ENCODE measurements at places on chromosomes 16 and 17.
A peak's percentile ranks its signal among the peaks of the same experiment; 100 is the strongest.

- DNase-seq: no peak
Observed at GRCh38 chr16:88912556-88912955, 46.1 kb upstream of the PABPN1L start.

DNA sequence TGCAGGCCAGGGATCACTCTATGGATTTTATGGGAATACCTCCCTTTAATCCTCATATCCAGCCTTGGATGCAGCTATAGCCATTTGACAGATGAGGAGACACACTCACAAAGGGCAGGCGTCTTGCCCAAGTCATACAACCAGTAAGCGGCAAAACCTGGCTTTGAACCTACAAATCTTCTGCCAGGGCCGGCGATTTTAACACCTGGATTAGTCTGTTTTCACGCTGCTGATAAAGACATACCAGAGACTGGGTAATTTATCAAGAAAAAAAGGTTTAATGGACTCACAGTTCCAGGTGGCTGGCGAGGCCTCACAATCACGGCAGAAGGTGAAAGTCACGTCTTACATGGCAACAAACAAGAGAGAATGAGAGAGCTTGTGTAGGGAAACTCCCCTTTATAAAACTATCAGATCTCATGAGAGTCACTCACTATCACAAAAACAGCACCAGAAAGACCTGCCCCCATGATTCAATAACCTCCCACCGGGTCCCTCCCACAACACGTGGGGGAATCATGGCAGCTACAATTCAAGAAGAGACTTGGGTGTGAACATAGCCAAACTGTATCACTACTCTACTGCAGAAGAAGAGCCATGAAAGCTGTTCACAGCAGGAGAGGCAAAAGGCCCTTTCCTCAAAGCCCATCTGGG, 67.5 kb downstream of the XYLT1 start:
- no peak for DNase-seq

DNA sequence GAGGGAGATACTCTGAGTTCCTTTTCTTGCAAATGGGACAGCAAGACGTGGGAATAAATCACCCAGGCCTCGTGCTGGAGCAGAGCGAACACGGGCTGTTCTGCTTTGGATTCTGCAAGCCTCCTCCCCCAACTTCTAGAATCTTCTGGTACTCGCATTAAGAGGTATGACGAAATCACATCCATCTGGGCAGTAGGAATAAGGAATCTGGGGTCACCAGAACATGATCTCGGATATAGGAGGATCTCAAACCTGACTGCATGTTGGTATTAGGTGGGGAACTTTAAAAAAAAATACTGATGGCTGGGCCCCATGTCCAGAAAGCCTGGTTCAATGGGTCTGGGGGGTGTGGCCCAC, 49.8 kb upstream of the USP7 start:
- DNase-seq: no peak

- no peak for DNase-seq
Observed at GRCh38 chr16:1945559-1946391, 2.8 kb upstream of the MSRB1 start.

DNA sequence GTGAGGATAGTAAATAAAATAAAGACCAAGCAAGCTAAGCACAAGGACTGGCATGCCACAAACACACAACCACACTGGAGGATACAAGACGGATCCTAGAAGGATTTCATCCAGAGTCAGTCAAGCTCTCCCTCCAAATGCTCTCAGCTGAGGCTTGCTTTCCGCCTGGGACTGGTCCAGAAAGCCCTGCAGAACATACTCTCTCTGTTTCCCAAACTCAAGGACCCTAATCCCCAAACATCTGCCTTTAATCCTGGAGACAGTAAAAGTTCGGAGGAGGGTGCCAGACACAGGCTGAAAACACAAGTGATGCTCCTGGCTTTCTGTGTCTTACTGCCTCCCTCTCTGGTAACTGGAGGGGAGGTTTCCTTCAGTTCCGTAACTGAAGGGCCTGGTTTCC, 5.3 kb upstream of the HSD11B2 start:
- no peak for DNase-seq

- no peak for DNase-seq
Observed at GRCh38 chr17:77640916-77641605, 317.4 kb upstream of the TNRC6C start.

DNA sequence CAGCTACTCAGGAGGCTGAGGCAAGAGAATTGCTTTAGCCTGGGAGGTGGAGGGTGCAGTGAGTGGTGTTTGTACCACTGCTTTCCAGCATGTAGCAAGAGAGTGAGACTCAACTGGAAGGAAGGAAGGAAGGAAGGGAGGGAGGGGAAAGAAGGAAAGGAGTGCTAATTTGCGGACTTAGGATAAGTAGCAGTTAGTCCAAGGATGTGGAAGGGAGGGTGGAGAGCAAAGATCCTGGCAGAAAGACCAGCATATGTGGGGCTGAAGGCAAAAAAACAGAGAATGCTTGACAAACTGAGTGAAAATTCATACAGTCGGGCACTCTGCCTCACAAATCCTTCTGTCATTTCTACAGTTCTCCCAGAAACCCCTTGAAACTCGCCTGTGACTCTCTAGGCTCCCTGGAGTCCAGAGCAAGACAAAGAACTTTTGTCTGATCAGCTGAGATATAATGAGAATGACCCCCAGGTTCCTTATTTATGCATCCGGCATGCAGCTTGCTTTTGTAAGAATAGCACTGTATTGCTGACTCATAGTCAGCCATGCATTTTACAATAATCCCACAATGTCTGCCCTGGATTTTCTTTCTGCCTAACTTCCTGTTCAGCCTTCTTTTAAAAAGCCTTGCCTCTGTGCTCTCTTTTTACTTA, 31.5 kb downstream of the CDK5RAP3 start:
- peak; percentile 45 for DNase-seq

DNA sequence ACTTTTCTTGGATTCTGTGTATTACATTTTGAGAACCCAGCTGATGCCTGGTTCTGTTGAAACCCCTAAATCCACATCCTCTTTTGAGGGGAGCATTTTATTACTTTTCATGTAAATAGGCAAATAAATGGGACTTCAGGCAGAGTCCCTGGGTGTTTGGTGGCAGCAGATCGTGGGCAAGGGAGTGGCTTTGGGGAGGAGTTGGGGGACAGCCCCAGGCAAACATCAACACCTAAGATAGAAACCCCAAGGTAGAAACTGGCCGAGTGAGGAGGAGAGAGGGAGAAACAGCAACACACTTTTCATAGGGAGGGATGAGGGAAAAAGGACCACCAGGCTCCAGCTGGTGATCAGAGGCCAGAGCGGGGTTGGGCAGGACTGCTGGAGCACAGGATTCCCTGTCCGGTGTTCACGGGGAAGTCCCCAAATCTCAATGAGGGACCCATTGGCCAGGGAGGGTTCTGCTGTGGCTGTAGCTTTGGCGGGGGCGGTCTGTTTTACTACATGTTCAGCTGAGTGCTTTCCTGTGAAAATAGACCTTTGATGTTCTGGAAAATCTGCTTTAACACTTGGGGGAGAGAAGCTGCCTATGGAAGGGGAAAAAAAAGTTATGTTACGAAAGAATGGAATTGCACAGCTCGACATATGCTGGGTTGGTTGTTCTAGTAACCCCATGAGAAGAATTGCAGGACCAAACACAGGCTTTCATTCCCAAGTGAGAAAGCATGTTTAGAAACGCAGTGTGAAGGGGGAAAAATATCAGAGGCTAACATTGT, 46.6 kb downstream of the MSI2 start:
- no peak for DNase-seq
